Activated T-helper 17 cell treated with anti-CD3 and anti-CD28 coated beads, Interleukin-2, amount 50 U/mL, for 72 hours (primary cell): ENCODE measurements at places on chromosomes 12 and 14. TPM values are rescaled to one million over a fixed set of nuclear protein-coding genes. Genes with fewer than 3 reads are reported as not detected.
A peak's percentile ranks its signal among the peaks of the same experiment; 100 is the strongest.

Gene C12orf54
- not detected for total RNA-seq

Gene FAM90A1
- not detected for total RNA-seq

Gene PTPRR
- total RNA-seq = not detected

Gene GPR135
- total RNA-seq = 2.9 TPM

Gene CEBPE
- total RNA-seq = not detected

Gene IQSEC3
- total RNA-seq = 0.39 TPM

Gene CLEC1B
- not detected for total RNA-seq

Gene ETNK1
- 81.7 TPM for total RNA-seq

Gene TSPAN19
- total RNA-seq = not detected

Gene DTX1
- total RNA-seq = 13.2 TPM

Gene KRT71
- total RNA-seq = not detected

Gene KRT8
- 1.2 TPM for total RNA-seq

- ATAC-seq = no peak
Measured at GRCh38 chr12:50314636-50315312, 31.5 kb upstream of the LIMA1 start.

- no peak for ATAC-seq
Measured at GRCh38 chr12:109018296-109018695, 2.6 kb downstream of the SVOP start.

- no peak for ATAC-seq
Measured at GRCh38 chr14:79383475-79383874, 827.8 kb downstream of the DIO2 start.

- ATAC-seq = no peak
Measured at GRCh38 chr14:87171141-87171540, 821.8 kb downstream of the GALC start.

DNA sequence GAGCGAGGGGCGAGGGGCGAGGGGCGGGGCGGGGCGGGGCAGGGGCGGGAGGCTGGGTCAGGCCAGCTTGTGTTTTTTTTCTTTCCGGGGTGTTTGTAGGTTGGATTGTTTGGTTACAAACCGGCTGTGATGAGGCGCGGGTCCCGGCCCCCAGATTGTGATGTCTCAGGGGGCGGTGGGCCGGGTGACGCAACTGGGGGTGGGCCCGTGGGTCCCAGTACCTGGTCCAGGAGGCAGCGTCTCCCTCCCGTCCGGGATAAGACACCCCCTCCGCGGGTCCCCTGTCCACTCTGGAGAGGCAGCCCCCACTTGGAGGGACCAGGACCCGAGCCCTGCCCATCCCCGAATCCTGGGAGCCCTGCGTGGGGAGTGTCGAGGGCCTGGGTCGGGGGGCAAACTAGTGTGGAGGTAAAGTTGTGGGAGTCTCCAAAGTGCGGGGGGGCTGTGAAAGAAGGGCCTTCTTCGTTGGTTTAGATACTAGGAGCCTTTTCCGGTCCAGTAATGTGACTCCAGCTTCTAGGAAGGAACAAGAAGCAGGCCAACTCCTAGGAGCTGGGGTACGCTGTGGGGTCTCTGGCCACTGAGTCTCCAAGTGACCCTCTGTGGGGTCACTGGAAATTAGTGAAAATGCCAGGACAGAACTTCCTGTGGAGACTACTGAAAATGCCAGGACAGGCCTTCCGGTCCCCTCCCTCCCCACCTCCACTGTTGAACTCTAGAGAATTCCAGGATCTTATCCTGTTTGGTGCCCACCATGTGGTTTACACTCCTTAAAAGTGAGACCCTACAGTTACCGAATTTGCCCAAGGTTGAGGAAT is 579 bp upstream of the CLMN start:
- ATAC-seq = peak; percentile 3

DNA sequence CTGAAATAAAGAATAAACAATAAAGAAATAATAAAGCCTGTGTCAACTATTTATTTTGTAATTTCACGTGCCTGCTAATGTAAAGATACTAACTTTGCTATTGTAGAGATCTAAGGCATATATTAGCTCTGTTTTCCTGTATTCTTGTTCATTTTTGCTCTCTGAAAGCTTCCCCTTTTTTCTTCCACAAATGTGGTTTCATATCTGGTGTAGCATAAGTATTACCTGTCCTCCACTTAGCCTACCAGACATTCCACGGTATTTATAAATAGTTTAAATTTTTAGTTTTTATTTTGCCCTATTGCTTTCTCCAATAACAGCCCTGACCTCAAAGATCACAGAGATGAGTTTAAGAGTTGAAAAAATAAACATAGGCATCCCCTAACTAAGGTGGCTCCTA is 92.6 kb upstream of the ATP2B1 start:
- ATAC-seq = no peak

- ATAC-seq = no peak
Measured at GRCh38 chr12:103673487-103673886, 86.4 kb downstream of the STAB2 start.

DNA sequence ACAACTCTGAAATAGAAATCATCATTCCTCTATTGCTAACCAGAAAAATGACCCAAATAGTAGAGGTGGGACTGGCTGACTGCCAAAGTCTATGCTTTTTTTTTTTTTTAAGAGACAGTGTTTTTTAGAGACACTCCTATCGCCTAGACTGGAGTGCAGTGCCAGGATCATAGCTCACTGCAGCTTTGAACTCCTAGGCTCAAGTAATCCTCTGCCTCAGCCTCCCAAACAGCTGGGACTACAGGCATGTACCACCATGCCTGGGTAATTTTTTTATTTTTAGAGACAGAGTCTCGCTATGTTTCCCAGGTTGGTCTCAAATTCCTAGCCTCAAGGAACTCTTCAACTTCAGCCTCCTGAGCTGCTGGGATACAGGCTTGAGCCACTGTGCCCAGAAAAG is 19.2 kb downstream of the NR2C1 start:
- ATAC-seq = no peak

- no peak for ATAC-seq
Measured at GRCh38 chr14:74155287-74155686, 70.5 kb downstream of the LIN52 start.

DNA sequence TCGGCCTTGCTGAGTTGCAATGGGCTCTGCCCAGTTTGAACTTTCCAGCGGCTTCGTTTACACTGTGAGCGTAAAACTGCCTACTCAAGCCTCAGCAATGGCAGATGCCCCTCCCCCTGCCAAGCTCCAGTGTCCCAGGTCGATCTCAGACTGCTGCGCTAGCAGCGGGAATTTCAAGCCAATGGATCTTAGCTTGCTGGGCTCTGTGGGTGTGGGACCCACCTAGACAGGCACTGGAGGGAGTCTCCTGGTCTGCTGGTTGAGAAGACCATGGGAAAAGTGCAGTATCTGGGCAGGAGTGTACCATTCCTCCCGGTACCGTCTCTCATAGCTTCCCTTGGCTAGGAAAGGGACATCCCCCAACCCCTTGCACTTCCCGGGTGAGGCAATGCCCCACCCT is 88.2 kb downstream of the KLHL28 start:
- ATAC-seq = no peak

DNA sequence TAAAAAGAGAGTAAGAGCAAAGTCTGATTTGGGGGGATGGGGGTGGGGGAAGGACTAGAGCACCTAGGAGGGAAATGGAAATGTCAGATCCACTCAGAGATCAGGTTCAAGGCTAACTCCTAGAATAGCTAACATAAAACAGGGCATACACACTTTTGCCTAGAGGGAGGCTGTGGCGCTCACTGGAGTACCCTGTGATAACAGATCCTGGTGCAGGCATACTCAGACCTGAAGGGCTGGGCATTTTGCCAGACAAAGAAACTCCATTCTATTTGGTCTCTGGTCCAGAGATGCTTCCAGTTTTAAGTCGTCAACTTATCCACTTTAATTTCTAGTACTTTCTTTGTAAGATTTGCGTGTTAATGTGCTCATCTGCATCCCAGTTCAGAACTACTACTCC is 5.8 kb downstream of the CTDSP2 start:
- ATAC-seq = no peak

DNA sequence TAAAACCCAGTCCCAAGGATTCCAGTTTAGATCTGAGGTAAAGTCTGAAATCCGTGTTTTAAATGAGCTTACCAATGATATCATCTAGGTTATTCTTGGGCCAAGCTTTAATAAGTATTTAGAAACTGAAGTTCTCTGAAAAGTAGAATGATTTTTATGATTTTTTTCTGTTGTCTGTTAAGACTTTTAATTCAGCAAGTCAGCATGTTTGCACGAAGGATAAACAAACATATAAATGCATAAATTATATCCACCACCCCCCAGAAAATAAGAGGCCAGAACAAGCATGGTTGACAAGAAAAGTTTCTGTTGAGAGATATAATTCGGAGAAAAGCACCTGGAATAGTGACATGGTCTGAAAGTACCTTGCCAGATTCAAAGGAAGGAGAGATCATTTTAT is 655.7 kb downstream of the NOVA1 start:
- ATAC-seq = no peak

- ATAC-seq = no peak
Measured at GRCh38 chr12:1847411-1847810, 27.0 kb downstream of the LRTM2 start.

DNA sequence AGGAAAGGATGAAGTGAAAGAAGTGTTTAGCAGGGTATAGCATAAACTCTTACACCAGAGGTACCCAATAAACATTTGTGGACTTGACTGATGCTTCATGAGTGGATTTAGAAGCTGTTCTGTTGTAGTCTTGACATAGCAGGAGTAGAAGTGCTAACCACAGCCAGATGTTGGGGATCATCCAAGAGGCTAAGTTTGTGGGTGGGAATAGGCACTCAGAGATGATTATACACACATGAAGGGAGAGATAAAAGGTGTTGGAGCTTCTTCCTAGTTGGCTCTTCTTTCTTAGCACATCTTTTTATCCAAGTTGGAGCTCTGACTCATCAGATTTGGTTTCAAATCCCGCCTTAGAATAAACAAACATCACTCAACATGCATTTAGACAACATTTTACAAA is 166.7 kb upstream of the E2F7 start:
- ATAC-seq = no peak

- ATAC-seq = no peak
Measured at GRCh38 chr12:113854385-113855142, 111.6 kb downstream of the RBM19 start.

- no peak for ATAC-seq
Measured at GRCh38 chr12:106493531-106493930, 89.3 kb upstream of the RFX4 start.

DNA sequence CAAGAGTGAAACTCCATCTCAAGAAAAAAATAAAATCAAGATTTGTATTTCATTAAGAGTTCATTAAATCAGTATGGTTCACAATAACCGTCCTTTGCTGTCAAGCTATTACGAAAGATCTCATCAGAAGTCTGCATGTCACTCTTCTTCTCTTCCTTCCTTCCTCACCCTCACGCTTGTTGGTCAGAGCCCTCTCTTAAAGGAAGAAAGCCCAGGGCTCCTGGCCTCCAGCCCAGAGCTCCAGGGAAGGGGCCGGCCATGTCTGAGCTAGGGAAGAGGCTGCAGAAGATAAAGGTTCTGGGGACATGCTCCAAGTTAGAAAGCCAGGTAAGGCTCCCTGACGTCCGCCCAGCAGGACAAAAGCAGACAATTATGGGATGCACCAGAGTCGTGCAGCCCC is 43.1 kb upstream of the DLK1 start:
- ATAC-seq = no peak

DNA sequence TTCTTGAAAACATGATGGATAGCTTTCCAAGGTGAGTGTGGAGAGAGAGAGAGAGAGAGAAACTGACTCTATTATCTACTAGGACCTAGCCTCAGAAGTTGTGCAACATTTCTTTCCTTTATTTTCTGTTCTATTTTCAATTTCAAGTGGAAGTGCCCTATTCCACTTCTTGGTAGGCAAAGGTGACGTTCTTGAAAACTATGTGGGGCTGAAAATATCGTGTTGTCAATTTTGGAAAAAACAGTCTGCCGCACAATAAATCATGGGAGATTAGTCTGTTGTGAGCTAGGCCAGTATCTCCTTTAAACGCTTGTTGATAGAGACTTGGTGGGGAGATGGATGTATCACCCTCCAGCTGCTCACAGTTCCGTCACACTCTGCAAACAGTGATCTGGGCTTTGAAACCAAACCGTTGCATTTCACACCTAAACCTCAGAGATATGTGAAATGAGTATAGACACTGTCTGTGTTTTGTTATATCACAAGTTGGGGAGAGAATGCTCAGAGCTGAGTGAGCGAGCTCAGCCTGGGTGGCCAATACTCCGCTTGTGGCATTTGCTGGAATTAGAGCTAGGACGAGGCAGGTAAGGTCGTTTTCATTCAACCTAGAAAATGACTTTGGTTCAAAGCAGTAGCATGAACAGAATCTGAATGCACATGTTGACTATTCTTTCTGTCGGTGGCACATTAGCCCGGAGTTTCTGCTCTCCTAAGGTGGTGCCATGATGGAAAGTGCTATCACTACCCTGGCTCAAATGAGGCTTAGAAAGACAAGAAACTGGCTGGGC is 75.1 kb upstream of the ST8SIA1 start:
- peak; percentile 96 for ATAC-seq

DNA sequence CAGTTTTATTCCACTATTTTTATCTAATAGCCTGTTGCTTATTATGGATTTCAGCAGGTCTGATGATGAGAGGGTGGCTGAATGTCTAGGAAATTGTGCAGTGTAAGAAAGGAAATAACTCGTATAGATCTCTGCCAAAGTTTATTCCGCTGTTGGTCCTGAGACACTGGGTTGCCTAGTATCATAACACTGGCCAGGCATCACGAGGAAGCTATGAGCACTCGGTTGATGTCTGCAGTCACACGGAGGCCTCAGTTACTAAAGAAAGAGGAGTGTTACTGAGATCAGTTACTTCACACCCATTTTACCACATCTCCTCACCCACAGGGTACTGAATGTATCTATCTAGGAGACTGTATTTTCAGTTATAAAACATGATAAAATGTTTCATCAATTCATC is 21.9 kb downstream of the BHLHE41 start:
- no peak for ATAC-seq
